Glomerular endothelial cell (primary cell): ENCODE measurements at places on chromosomes 7 and 10. TPM values are rescaled to one million over a fixed set of nuclear protein-coding genes. Genes with fewer than 3 reads are reported as not detected.

Gene NPM3
- total RNA-seq, result 69.9 and 72.0 TPM in 2 replicates

Gene CTAGE4
- 0.19 TPM in 1 of 2 replicates, not detected in the other for total RNA-seq

Gene UCN3
- not detected in 2 replicates for total RNA-seq

Gene MCM7
- total RNA-seq, result 31.3 and 55.0 TPM in 2 replicates

Gene PRLHR
- not detected in 2 replicates for total RNA-seq

Gene GIMAP7
- 13.5 and 34.5 TPM in 2 replicates for total RNA-seq
